ENCODE measurements at places on chromosomes 7 and 10. TPM values are rescaled to one million over a fixed set of nuclear protein-coding genes. Genes with fewer than 3 reads are reported as not detected.

Gene GFRA1
- 41.5 TPM for total RNA-seq

- DNase-seq: no peak
Measured at GRCh38 chr7:96178581-96178980, 143.3 kb downstream of the SLC25A13 start.

DNA sequence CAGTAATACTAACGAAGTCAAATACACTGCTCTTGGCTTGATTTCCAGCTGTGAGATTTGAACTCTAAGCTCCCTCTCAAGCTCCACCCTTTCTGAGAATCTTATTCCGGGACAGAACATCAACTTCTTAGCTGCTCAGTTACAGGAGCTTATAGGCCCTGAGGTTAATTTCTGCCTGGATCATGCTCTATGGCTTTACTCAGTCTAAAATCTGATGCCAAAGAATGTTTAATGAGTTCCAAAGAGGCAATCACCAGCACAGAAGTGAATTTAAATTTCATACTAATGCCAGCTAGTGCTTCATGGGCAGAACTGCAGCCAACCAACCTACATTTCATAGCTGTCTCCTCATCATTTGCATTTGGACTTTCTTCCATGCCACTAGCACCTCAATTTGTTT is 707.2 kb downstream of the MAGI2 start:
- DNase-seq: peak; percentile 4

Gene SUV39H2
- total RNA-seq: 14.7 TPM

- DNase-seq: no peak
Measured at GRCh38 chr7:128390871-128391565, 18.8 kb downstream of the IMPDH1 start.

- no peak for DNase-seq
Measured at GRCh38 chr7:97973206-97973658, 16.8 kb downstream of the OCM2 start.

DNA sequence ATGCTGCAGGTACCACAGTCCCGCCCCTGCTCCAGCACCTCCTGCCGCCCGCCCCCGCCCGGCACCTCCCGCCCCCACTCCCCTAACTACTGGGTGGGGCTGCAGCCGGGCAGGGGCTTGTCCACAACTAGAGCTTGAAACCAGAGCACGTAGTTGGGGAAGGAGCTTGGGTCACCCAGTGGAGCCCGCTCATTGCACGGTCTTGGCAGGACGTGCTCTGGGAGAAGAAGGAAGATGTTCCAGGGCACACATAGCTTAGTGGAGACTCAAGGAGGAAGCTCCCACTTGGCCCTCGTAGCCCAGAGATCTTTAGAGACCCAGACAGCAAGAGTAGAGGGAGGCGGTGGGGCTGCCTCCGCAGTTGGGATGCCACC is 692 bp downstream of the IGFBP1 start:
- no peak for DNase-seq

GRCh38 chr10:75438275-75438674 is 6.9 kb downstream of the LRMDA start:
- no peak for DNase-seq

Gene ASCC1
- 16.2 TPM for total RNA-seq

Gene OR2A1
- total RNA-seq: 0.13 TPM

GRCh38 chr10:571166-571565 is 118.3 kb downstream of the DIP2C start:
- peak; percentile 18 for DNase-seq

GRCh38 chr7:18213652-18214051 is 186.0 kb upstream of the PRPS1L1 start:
- DNase-seq: peak; percentile 61

DNA sequence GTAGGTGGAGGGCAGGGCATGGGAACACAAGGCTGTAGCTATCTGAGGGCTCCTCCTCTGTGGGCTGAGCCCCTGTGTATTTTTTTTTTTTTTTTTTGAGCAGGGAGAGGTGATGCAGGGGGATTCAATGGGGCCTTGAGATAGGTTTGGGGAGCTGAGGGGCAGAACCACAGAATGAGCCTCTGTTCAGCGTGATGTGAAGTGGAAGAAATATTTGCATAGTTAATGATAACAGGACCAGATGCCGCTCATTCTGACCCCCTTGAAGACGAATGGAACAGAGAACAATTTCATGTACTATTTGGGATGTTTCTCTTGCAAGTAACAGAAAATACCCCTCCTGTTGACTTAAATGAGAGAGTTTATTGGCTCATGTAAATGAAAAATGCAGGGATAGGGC is 69.7 kb upstream of the EMX2 start:
- no peak for DNase-seq

DNA sequence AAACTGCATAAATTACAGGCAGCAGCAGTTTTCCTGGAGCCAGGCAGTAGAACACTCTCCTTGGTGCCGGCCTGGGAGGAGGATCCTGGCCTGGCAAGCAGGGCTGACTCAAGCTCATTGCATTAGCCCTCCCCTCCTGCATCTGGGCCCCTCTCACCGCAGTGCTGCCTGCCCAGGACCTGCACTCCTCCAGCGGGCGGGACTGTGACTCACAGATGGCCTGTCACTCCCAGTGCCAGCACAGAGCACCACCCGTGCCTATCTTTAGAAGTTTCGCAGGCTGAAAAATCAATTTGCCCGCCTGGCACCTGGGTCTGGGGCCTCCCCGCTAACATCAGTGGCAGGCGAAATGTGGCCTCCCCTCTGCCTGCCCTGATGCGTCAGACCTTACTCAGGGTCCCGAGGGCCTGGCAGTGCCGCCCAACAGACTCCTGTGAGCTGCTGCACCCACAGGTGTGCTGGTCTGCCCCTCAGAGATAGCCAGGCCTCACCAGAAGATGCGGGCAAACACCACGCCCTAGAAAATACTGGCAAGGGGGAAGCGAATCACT is 123.8 kb downstream of the KCNMA1 start:
- DNase-seq: peak; percentile 82

DNA sequence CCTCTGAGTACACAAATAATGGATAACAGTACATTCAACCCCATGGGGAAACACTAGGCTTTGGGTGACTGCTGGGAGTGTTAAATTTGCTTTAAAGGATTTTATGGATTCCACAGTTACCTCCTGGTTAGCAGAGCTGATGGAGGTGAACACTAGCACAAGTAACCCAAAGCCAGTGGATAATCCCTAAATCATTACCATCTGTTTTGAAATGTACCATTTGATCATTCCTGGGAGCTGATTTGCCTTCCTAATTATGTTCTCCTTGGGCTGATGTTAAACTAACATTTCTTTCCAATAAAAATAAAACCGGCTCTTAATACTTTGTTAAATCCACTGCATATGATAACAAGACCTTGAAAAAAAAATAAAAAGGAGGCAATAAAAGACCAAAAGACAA is 493.9 kb downstream of the PLXNA4 start:
- no peak for DNase-seq

Gene RSBN1L
- 19.3 TPM for total RNA-seq

GRCh38 chr10:3452173-3452626 is 279.6 kb upstream of the PITRM1 start:
- DNase-seq: peak; percentile 78

DNA sequence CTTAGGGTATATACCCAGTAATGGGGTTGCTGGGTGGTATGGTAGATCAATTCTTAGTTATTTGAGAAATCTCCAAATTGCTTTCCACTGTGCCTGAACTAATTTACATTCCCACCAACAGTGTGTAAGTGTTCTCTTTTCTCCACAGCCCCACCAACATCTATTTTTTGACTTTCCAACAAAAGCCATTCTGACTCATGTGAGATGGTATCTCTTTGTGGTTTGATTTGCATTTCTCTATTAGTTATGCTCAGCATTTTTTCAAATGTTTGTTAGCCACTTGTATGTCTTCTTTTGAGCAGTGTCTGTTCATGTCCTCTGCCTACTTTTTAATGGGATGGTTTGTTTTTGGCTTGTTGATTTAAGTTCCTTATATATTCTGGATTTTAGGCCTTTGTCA is 66.4 kb downstream of the MGAM2 start:
- DNase-seq: no peak

Gene PDAP1
- total RNA-seq: 64.8 TPM

Gene LRRD1
- 0.31 TPM for total RNA-seq

DNA sequence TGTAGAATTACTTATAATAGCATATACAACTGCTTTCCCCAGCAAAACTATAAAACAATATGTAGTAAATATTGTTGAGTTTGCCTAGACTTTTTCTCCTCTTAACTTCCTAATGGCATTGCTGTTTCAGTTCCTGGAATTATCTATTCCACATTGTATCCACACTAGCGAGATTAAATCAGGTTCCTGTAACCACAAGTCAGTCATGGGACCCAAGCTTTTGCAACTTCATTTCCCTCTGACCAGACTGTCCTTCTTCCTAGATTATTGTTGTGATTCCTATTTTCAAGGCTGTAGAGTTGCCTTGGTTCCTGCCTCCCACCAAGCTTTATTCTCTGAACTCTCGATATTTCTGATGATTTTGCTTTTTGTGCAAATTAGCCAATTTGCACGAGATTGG is 173.3 kb upstream of the ZNF804B start:
- DNase-seq: peak; percentile 3

Gene PRXL2A
- total RNA-seq: 77.6 TPM

GRCh38 chr7:116952635-116953371 is 498 bp upstream of the ST7 start:
- DNase-seq: peak; percentile 80

Gene PNLIPRP3
- 0.04 TPM for total RNA-seq
